ENCODE measurements at places on chromosomes 4 and X.
A peak's percentile ranks its signal among the peaks of the same experiment; 100 is the strongest.

GRCh38 chrX:87518504-87518903, 902 bp downstream of the KLHL4 start:
- DNase-seq: no peak

DNA sequence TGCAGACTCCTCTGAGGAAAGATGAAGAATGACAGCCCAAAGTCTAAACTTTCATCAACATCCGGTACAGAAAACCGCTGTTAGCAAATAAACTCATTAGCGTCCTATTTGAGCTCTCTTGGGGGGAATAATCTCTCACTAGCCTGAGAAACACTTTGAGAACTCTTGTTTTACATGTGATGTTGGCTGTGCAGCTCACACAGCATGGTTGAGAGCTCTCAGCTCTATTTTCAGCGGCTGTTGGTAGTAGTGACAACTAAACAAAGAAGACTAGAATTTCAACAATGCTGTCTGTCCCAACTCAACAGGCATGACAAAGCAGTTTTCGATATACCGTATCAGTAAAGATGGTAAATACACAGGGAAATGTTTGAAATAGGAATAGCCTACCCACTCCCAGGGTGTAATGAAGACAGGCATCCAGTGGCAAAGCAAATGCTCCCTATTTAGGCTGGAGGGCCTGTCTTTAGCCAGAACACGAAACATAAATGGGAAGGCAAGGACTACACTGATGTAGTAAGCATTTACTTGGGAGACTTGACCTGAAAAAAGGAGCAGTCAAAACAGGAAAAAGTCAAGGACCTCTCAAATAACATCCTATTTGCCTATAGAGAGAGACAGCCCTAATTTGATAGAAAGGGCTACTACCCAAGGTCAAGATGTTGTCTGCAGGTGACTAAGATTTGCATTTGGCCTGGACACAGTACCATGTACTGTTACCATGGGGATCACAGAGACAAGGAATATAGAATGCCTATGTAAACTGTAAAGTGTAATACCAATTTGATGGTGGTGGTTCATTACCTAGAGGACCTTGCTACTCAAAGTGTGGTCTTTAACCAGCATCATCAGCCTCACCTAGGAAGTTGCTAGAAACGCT, 60.4 kb downstream of the PPEF2 start:
- DNase-seq: no peak

DNA sequence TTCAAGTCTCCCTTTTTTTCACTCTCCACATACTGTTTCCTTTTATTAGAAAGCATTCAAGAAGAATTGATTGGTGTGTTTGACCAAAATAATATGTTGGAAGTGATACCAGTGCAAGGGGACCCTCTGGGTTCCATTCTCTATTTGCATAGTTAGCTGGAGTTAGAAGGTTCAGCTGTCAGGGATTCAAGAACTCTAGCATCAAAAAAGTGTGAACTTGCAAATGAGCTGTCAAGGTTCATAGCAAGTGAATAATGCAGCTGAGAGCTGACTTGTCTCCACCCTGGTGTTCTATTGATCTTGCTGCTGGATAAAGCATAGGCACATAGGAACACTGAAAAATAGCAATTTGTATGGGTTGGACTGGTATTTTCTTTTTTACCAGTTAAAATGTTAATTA, 73.2 kb downstream of the SORBS2 start:
- no peak for DNase-seq

DNA sequence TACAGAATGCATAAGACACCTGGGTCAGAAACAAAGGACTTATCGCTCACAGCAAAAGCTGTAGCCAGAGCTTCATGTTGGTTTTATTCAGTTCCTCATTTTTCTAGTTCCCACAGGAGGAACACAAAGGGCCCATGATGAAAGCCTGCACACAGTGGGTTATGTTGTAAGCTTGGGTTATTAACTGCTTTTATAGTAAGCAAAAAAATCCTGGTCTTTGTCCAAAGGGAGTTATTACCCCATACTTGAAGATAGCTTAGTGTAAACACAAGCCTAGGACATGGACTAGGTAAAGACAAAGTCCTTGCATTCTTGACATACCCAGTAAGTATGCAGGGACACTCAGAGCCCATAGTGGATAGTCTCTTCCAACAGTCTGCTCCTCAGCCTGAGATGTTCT, 11.7 kb downstream of the BBS12 start:
- DNase-seq: no peak

- no peak for DNase-seq
These were observed 127.2 kb downstream of the ARHGEF9 start for GRCh38 chrX:63657821-63658220.

DNA sequence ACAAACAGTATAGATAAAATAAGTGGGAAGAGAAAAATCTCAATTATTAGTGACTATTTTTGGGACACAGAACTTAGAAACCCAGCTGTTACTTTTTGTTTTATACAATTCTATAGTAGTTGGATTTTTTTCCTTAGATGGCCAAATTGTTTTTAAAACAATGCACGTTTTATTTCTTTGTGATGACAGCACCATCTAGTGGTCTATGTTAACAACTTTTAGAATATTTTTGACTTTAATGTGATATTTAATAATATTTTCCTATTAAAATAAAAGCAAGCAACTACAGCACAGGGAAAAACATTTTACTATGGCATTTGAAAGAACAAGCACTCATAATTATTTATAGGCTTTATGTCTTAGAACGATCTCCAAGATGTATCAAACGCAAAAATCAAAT, 5.6 kb upstream of the SMIM31 start:
- peak; percentile 11 for DNase-seq

DNA sequence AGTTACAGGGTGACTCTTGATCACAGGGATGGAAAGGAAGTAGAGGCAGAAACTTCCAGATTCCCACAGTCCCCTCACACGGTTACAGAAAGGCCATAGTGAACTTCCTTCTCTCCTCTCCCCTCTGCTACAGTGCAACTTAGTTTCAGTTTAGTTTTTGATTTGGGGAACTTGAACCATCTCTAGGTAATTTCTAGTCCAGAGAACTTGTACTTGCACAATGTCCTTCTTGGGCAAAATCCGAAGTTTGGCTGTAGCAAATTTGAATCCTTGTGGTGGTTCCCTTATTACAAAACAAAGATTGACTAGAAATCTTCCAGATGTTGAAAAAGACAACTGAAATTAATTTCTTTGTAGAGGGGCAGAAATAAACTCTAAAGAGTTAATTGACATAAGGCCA, 1.2 kb upstream of the BLTP1 start:
- DNase-seq: no peak

DNA sequence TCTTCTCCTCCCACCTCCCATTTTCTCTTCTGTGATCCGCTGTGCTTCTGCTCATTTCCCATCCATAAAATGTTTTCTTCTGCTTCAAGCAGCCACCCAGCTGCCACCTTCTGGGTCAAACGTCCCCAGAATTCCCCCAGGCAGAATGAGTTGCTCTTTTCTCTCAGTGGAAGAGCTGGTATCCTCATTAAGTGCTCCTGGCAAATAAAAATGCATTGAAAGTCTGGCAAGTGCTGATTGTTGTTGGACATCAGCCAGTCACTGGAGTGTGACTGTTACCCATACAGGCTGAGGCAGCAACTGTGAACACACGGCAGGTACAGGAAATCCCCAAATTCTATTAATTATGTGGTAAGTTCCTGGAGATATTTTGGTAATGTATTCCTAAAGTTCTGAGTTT, 52.6 kb downstream of the LIMCH1 start:
- no peak for DNase-seq

- DNase-seq: no peak
These were observed 50.9 kb upstream of the FAM241A start for GRCh38 chr4:112094330-112094729.

- no peak for DNase-seq
These were observed 9.2 kb downstream of the MAP9 start for GRCh38 chr4:155367608-155368007.
